ENCODE measurements at places on chromosomes 7 and 10.
A peak's percentile ranks its signal among the peaks of the same experiment; 100 is the strongest.

- no peak for DNase-seq
Measured at GRCh38 chr7:16114633-16115032, 306.7 kb downstream of the CRPPA start.

DNA sequence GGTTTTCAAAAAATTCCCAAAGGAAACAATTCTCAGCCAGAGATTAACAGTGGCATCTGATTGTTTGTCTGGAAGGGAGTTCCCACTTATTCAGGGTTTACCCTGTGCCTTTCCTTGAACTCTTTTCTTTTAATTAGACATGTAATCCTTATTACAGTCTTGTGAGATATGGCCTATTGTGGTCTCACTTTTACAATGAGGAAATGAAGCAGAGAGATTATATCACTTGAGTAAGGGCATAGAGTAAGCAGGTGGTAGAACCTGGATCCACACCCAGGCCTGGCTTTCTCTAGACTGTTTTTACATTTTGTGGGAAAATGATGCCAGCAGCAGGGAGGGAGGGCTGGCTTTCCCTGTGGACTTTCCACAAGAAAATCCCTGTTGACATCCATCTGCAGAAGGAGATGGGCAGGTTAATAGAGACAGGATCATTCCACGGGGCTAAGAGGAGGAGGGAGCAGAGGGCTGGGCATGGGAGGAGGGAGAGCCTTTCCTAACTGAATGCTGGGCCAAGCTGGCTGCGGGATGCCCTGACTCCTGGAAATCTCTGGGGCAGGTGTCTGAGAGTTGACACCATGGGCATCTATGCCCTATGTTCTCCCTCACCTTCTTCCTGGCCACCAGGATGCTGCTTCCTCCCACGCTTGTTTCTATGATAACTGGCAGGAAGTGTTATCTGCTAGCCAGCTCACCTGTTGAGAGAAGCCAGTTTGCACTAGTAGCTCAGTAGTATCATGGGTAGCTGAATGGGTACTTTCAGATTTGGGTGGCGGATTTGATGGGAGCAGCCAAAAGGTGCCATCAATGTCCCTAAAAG is 28.7 kb upstream of the ARHGAP22 start:
- no peak for DNase-seq

GRCh38 chr10:110857265-110858171 is 14.2 kb upstream of the PDCD4 start:
- DNase-seq = peak; percentile 59

GRCh38 chr7:155289949-155290501 is 7.7 kb upstream of the INSIG1 start:
- DNase-seq = no peak

DNA sequence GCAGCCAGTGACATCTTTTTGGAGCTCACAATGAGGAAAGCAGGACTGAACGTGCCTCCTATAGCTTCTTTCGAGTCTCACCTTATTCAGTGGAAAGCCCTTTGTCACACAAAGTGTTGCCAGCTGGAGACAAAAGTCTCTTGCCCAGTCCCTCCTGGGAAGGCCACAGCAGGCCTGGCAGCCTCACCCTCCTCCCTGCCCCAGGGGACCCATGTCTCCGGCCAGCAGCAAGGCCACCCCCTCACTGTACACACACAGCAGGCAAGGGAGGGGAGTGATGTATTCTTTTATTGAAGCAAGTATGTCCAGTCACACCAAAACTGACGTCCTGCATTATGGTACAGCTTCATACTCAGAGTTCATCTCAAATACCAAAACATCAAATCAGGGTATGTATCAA is 56.0 kb downstream of the CSGALNACT2 start:
- DNase-seq = no peak

DNA sequence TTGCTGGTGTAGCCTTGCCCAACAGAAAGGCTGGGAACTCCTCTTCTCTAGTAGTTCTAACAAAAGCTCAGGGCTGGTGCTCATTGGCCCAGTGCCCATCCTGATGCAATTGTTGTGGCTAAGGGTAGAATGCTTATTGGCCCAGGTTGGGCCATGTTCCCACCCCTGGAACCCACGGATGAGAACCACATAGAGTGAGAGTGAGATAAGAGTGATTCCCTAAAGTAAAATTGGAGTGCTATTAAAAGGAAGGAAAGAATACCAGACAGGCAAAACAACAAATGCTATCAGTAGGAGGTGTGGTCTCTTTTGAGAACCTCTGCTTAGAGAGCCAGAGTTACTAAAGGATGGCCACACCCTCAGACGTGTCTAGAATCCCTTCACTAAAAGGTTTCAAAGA is 49.2 kb downstream of the LGI1 start:
- no peak for DNase-seq

DNA sequence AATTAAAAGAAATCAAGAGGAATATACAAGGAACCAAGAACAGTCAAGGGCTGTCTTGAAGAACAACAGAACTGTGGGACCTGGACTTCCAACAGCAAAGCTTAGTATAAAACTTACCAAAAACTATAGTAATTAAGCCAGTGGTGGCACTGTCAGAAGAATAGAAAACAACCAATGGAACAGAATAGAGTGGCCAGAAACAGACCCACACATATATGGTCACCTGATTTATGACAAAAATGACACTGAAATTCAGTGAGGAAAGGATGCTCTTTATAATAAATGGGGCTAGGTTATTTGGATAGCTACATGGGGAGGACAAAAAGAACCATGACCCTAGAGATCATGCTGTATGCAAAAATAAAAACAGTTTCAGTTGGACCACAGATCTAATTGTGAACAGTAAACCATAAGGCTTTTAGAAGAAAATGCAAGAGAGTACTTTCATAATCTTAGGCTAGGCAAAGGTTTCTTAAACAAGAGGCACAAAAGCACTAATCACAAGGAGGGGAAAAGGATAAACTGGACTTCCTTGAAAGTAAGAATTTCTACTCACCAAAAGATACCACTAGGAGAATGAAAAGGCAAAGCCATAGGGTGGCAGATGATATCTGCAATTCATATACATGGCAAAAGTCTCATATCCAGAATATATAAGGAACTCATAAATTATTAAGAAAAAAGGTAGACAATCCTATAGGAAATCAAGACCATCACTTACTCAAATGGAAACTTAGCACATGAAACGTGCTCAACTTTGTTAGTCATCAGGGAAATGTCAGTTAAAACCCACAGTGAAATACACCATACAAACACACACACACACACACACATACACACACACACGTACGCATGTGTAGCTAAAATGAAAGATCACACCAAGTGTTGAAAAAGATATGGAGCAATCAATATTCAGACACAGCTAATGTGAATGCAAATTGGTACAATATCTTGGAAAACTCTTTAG is 20.8 kb downstream of the HYCC1 start:
- DNase-seq = peak; percentile 44

- DNase-seq = no peak
Measured at GRCh38 chr7:98698976-98699375, 81.9 kb downstream of the NPTX2 start.

GRCh38 chr10:21068026-21068656 is 171.0 kb upstream of the NEBL start:
- DNase-seq = no peak

GRCh38 chr10:25694971-25695370 is 239.1 kb upstream of the MYO3A start:
- no peak for DNase-seq

DNA sequence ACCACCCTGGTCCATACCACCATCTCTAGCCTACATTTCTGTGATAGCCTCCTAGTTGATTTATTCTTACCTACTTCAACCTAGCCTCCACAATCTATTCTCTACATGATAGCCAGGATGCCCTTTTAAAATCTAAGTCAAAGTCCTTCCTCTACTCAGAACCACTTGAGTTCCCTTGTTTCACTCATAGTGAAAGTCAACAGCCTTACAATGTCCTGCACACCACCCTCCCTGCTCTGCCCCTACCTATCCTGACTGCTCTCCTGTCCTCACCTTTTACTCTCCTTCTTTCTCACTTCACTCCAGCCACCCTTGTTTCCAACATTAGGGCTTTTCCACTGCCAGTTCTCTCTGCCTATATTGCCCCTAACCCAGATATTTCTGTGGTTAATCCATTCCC is 146.7 kb downstream of the GRM3 start:
- DNase-seq = no peak

- no peak for DNase-seq
Measured at GRCh38 chr7:68336594-68336993, 1261.7 kb upstream of the AUTS2 start.

DNA sequence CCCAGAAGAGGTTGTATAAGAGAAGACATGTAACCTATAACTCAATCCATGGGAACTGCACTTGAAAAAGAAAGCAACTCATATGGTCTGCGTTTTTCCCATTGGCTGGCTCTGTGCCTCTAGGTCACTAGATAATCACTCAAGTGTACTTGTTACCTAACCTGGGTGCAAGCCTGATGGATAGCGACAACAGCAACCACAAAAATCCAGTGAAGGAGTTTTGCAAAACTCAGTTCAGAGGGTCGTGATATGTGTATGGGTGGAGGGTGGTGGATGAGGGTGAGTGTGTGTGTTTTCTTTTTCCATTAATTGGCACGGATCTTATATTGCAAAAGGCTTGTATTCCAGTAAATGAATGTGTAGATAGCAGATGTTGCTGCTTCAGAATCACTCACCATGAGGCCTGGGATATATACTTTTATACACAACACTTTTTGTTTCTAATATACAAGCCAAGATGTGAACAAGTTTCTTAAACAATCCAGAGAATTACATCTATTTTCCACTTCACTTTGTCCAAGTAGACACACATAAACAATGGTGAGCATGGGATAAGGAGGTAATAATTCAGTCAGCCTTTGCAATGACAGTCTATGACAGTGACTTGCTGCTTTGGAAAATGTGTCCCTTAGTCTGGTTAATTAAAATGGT is 286.9 kb upstream of the DKK1 start:
- DNase-seq = no peak

DNA sequence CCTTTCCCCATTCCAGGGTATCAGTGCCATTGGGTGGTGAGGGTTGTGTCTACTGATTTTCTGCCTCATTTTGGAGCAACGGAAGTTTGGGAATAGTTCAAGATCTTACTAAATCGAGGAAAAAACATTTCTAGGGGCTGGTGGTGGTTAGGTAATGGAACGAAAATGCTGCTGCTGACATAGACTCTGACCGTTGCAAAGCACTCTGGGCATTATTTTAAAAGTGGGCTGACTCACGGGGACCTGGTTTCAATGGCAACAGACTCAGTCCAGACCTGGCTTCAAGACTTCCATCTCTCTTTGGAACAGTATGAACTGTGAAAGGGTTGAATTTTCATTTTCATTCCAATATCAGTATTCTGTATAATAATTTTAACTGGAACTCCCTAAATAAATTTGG is 284.0 kb downstream of the PHTF2 start:
- no peak for DNase-seq

- DNase-seq = no peak
Measured at GRCh38 chr7:134954197-134955082, 31.9 kb upstream of the AGBL3 start.

- DNase-seq = no peak
Measured at GRCh38 chr10:114714281-114714741, 56.2 kb upstream of the ABLIM1 start.

DNA sequence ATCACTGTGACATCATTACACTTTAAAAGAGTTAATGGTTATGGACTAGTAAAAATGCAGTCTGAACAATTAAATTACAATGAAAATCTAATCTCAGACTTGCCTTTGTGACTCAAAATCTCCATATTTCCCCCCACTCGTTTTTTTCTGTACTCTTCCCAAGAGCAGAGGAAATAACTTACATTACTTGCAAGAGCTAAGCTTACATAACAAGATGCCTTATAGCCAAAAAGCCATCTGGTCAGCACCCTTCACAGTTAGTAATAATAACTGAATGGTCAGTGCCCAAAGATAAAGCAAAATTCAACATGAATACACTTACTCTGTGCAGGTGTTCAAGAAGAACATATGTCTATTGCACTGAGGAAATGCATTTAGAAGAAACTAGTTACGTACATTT is 1381.5 kb upstream of the CELF2 start:
- no peak for DNase-seq

DNA sequence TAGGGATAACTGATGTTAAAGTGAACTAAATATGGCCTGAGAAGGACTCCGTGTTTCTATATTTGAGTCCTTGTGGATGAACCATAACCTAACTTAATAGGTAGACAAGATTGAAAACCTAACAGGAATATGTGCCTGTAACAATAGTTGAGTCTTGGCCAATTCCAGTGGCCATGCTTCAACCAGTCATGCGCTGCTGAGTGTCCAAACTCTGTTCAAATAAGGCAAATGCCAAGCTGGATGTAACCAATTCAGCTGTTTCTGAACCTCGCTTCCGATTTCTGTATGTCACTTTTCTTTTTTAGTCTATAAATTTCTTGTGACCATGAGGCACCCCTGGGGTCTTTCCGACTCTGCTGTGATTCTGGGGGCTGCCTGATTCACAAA is 608.2 kb downstream of the GALNT17 start:
- DNase-seq = no peak

DNA sequence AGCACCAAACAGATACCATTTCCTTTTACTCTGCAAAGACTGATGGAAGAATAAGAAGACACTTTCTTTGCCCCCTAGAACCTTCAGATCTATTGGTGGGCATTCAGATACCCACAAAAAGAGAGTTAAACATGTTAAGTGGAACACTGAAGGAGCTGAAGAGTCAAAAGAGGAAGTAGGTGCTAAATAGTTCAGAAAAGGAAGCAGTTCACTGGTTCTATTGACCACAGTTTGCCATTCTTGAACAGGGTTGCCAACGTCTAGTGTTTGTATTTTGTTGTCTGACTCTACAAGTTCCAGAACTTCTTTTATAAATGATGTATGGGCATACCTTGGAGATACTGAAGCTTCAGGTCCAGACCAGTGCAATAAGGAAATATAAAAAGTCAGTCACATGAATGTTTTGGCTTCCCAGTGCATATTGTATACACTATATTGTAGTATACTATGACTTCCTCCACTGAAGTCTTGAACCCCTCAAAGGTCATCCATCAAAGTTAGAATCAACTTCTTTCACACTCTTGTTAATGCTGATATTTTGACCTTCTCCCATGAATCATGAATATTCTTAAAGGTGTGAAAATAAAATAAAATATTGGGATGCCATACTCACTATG is 47.5 kb upstream of the AGR3 start:
- DNase-seq = no peak

GRCh38 chr10:101224910-101225823 is 4.1 kb downstream of the LBX1 start:
- DNase-seq = no peak

DNA sequence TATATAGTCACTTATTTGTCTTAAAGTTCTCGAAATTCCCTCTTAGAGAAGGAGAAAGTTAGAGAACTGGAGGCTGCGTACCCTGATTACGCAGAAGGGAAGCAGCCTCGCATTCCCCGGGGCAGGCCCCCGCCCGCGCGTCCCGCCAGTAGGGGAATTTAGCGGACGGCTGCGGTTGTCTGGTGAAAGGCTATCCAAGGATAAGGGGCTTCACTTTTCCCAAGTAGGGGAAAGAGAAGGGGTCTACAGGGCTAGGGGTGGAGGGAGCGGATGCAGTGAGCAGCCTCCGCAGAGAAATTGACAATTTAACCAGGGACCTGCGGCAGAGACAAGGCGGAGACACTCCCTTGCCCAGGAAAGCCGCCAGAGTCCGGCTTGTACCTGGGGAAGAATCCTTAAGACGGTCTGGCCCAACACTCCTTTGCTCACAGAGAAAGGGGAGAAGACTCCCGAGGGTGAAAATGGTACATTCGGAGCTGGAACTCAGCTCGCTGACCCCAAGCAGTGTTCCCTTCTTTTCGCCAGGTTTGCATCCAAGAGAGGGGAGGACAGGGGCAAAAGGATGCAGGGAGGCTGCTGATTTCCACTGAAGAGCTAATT is 994 bp upstream of the MAGI2 start:
- DNase-seq = no peak
